Chondrocyte (in vitro differentiated cells): ENCODE measurements at places on chromosomes 2 and 18.

GRCh38 chr2:85276571-85277118 lies 51.1 kb downstream of the TGOLN2 start:
- DNase-seq, result no peak

DNA sequence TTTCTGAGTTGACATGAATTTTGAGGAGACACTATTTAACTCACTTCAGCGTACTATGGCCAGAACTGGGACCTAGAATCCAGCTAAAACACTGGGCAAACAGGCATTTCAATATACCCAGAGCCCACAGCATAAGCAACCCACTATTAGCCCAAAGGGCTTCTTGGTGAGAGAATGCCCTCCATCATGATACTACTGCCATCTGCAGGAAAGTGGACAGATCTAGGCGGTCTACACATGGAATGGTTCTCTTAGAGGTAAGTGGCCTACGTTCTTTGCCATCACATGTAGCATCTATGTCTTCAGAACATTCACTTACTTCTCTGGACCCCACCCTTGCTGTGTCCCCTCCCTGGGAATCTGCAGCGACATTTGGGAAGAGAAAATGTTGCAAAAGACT lies 181.3 kb upstream of the LINC00305 start:
- DNase-seq, result no peak

- DNase-seq, result no peak
Observed at GRCh38 chr2:88603146-88603545, 24.1 kb downstream of the EIF2AK3 start.

DNA sequence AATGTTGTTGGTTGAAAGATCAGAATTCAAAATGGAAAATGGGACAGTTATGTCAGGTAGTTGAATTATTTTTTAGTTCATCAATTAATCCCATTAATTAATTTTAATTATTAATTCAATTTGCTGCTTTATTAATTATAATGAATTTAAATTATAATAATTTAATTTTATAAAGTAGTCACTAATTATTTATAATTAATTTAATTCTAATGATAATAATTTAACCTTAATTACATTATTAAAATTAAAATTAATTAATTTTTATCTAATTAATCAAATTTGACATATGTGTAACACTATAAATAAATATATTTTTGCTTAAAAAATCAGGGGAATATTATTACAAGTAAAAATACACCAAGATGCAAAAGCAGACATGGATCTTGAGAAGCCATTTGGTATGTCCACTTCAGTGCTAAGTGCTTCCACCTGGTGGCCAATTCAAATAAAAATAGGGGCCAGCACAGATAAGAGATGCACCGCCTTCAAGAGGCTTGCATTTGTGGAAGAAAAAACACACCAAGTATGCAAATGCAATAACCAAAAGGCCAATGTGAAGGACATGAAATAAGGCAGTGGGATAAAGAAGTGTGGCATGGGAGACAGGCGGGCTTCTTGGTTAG lies 73.2 kb downstream of the MBP start:
- DNase-seq, result no peak

GRCh38 chr18:61893309-61893970 lies 633 bp upstream of the RNF152 start:
- peak; percentile 90 for DNase-seq

DNA sequence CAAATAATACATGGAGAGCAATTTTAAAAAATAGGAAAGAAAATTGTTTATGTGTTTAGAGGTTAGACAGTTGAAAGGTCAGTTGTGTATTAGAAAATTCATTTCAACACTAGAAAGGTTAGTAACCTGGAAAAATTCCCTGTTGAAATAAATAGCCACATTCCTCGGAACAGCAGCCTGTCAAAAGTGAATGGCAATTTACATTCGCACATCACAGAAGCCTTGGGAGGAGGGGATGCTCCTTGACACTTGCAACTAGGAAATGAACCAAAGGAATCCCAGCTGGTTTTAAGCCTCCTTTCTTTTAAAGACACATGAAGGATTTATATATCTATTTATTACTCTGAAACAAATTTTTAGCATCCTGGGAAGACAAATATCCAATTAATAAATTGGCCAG lies 653.5 kb upstream of the LRRTM4 start:
- DNase-seq, result no peak

DNA sequence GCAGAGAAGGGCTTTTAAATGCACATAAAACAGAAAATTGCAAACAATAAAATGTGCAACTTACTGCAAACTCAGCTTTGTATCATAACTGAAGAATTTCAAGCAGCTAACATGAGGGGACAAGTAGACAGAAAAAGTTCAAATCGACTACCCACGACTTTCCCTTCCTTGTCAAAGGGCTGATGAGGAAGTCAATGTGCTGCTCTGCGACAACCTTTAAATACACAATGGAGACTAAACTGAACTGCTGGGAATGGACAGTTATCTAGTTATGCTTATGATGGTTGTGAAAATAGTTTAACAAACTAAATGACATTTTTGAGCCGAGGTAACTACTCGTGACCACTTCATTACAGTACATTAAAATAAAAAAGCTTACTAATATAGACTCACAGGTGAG lies 84.1 kb downstream of the INO80D start:
- DNase-seq, result no peak

GRCh38 chr2:154097833-154098398 lies 226.2 kb downstream of the GALNT13 start:
- no peak for DNase-seq

DNA sequence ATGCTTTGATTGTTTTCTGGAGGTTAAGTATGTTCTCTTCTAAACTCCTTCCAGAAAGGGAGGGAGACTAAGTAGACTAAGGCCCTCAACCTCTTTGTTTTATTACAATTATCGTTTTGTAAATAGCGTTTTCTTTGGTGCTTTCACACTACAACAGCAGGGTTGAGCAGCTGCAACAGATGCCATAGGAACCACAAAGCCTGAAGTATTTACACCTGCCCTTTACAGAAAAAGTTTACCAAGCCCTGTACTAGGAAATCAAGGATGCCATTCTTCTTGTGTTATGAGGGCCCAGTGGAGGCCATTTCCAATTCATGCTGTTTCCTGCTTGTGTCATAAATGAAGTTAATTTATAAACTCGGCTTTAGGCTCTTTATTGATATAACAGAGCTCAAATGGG lies 914.8 kb downstream of the DCDC2C start:
- no peak for DNase-seq

GRCh38 chr2:180077295-180077906 lies 70.3 kb upstream of the CWC22 start:
- no peak for DNase-seq

GRCh38 chr2:28901841-28902240 lies 7.4 kb downstream of the WDR43 start:
- no peak for DNase-seq

GRCh38 chr2:69776886-69777785 lies 35.2 kb downstream of the ANXA4 start:
- no peak for DNase-seq

DNA sequence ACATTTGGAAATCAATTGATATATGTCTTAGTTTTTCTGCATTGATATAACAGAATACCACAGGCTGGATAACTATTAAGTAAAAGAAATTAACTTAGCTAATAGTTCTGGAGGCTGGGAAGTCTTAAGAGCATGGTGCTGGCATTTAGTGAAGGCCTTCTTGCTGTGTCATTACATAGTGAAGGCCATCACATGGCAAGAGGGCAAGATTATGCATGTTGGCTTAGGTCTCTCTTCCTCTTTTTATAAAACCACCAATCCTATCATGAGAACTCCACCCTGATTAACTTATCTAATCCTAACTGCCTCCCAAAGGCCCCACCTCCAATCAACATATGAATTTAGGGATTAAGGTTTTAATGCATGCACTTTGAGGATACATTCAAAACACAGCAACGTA lies 225.5 kb upstream of the VRK2 start:
- no peak for DNase-seq

- no peak for DNase-seq
Observed at GRCh38 chr2:62189196-62189595, 6.7 kb upstream of the B3GNT2 start.

- DNase-seq, result no peak
Observed at GRCh38 chr2:190119923-190120590, 57.5 kb upstream of the MSTN start.

- DNase-seq, result no peak
Observed at GRCh38 chr2:38557981-38558380, 44.7 kb downstream of the HNRNPLL start.

DNA sequence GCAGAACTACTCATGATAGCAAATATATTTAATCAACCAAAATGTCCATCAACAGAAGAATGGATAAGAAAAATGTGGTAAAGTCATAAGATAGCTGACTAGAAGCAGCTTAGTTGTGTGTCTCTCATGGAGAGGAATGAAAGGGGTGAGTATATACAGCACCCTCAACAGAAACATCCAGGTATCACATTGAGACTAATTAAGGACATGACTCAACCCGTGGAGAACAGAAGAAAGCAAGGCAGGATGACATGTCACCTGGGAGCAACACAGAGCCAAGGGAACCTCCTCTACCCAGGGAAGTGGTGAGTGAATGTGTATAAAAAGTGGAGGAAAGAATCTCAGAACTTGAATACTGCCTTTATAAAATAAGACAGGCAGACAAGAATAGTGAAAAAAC lies 1695.0 kb upstream of the CELF4 start:
- no peak for DNase-seq

DNA sequence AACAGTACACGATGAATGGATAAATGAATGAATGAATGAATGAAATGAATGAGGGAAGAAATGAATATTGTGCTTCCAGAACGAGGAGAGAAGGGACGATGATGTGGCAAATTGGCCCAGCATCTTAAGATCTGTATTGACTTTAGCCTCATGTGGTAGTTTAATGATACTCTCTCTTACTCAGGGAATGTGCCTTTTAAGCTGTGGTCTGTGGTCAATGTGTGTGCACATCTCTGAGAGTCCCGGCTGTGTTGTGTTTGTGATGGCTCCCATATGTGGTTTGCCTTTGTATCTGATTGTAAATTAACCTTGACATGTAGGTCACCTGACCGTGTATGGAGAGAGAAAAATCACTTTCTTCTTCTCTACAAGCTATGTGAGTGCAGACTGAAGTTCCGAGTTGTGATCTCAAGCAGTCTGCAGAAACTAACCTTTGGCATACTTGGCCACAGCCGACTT lies 91.2 kb downstream of the NEDD4L start:
- no peak for DNase-seq

DNA sequence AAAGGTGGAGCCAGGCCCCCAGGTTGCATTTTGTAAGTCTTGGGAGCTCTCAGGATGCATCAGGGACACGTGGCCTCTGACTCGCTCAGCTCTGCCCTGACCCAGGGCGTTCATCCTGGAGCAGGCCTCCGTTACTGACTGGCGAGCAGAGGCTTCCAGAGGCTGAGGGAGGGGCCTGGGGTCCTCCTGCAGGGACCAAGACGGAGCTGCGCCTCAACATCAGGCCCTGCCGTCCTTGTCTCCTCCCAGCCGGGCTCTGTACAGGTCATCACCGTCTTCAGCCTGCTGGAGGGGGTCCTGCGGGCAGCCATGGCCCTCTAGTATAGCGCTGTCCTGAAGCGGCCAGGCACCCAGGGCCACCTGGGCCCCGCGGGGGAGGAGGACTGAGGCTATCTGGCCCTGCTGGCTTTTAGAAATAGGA lies 10.2 kb upstream of the ALPP start:
- DNase-seq, result peak; percentile 75

DNA sequence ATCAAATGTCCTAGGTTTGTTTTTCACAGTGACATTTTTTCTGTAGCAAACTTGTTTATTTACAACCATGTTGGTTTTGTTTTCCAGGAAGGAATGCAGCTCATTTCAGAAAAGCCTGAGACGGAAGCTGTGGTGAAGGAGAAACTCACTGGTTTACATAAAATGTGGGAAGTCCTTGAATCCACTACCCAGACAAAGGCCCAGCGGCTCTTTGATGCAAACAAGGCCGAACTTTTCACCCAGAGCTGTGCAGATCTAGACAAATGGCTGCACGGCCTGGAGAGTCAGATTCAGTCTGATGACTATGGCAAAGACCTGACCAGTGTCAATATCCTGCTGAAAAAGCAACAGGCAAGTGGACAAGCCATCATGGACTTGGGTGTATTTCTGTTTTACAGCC lies 79.2 kb upstream of the EML6 start:
- no peak for DNase-seq

- DNase-seq, result no peak
Observed at GRCh38 chr18:39761273-39761672, 2193.8 kb upstream of the PIK3C3 start.

DNA sequence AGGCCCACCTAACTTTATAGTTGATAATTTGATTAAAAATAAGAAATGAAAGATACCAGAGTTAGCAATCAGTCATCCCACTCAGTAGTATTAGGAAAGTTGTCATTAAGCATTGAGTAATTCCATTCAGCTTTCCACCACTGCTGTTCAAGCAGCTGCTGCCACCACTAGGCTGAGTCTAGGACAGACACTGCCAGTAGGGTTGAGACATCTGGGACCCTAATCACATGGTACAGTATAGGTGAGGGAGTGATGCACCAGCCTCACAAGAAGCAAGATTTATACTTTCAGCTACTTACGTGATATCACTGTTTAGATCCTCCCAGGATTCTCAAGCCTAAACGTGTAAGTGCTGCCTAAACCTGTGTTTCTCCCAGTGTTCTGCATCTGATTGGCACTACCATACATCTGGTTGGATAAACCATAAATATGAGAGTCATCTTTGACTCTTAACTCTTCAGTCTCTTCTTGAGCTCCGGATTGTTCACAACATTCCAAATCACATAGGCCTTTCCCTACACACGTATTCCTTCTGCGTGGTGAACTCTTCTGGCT lies 3.2 kb downstream of the UBXN4 start:
- no peak for DNase-seq

DNA sequence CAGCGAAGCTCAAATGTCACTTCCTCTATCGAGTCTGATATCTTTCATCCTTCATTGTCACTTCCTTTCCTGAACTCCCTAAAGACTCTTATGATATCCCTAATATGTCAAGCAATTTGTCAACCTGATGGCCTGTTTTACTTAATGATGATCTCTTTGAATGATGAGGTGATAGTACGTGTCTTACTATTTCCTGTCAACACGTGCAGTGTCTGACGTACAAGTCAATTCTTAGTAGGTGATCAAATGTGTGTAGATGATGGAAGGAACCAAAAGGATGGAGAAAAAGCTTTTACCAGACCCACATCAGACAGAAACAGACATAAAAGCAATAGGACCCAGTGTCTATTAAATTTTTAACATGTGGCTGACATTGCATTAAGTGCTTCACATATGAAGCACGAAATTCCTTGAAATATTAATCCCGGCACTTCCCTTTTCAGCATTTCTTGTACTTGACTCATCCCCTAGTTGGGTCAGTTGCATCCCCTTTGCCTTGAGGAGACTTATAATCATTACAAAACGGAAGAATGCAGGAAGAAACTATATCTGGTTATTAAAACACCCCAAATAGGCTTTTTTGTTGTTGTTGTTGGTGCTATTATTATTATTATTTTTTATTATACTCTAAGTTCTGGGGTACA lies 108.6 kb upstream of the NYAP2 start:
- no peak for DNase-seq

DNA sequence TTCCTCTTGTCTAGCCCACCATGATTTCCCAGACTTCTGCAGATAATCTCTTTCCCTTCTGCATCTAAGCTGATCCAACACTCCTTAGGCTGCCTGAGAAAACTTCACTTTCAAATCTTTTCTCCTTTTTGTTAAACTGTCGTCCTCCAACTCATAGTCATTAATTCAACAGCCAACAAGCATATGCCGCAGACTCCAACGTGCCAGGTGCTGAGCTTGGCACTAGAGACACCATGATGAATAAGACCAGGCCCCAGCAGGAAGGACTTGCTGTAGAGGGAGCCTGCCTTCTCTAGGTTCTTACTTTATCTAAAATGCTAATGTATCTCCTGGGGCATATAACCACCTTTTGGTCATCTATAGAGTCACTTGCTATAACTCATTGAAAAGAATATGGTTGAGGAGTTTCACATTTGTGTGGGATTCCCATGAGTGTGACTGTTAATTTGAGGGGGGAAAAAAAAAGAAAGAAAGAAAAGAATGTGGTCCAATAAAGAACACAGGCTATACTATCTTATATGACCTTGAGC lies 51.0 kb downstream of the ANKRD44 start:
- DNase-seq, result no peak
